Epithelial cell of esophagus (primary cell): ENCODE measurements at places on chromosomes 2 and 18.

- no peak for DNase-seq
These were observed 3.2 kb upstream of the UGT1A6 start for GRCh38 chr2:233689501-233689900.

GRCh38 chr18:10057894-10058791 lies 144.3 kb downstream of the VAPA start:
- DNase-seq = peak; percentile 80

DNA sequence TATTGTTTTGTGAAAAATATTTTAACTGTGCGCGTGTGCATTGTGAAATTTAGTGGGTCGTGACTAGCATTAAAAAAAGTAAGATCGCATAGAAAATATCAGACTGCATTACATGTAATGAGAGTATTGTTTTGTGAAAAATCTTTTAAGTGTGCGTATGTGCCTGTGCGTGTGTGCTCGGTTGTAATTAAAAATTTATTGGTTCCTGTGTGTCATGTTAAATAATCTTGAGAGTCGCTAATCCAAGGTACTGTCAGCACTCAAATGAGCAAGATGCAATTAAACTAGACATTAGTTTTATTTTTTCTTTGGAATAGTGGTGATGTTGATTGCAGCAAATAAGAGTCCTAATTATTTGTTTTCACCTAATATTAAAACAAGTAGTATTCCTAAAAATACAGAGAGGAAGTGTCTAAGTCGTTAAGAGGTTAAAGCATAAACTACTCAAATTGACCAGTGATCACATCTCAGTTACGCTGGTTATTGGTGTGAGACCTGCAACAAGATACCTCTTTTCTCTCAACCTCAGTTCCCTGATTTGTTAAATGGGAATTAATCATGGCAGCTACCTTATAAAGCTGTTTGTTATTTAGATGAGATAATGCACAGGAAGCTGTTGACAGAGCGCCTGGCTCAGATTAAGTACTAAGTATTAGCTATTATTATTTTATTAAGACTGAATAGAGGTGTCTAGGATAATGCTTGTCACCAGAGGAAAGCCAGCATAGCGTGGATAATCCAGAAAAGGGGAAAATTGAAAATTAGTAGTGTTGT lies 1.9 kb downstream of the ZDBF2 start:
- no peak for DNase-seq

DNA sequence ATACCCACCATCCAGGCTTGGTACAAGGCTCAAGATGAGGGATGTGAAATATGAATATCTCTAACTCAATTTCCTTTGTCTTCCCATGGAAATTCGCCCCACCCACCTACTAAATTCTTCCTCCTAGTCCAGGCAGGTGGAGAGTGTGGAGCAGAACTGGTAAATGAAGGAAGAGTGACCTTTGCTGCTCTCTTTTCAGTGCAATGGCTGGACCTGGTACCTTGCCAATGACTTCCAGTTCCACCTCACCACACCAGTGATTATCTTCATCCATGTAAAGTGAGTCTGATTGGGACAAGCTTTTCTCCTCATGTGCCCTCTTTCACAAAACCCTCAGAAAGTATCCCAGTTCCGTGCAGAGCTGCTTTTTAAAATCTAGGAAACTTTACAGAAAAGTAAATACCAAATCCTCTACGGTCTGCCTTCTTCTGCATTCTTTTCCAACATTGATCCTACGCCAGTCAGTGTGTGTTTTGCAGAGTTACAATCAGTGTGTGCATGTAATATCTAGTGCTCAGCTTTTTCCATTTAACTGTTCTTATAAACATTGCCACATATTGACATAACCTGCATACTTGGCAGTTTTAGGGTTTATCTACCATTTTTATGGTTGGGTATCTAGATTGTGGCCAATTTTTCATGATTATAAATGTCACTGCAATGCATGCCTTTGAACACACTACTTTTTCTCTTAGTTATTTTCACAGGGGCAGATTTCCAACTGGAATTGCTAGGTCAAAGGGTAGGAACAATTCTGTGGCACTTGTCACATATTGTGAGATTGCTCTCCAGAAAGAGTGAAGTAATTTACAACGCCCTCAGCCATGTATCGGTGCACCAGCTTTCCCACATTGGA lies 86.5 kb upstream of the SEC11C start:
- DNase-seq = no peak

DNA sequence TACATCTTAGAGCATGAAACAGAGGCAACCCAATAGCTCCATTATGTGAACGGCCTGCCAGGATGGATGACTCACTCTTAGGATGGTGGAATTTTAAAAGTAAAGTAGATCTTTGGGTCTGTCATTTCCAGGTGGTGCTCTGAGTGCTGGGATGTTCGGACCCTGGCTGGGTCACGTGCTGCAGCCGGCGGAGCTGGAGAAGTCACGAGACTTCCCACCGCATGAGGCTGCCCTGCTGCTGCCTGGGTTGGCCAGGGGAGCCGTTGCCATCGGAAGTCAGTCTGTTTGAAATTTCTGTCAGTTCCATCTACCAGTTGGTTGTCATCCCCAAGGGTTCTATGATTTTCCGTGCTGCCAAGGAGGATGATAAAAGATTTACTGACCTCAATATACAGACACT lies 93.3 kb upstream of the ALKAL2 start:
- DNase-seq = no peak
